ENCODE measurements at places on chromosomes 7 and 10.

- DNase-seq = no peak
Observed at GRCh38 chr10:493391-494148, 195.9 kb downstream of the DIP2C start.

DNA sequence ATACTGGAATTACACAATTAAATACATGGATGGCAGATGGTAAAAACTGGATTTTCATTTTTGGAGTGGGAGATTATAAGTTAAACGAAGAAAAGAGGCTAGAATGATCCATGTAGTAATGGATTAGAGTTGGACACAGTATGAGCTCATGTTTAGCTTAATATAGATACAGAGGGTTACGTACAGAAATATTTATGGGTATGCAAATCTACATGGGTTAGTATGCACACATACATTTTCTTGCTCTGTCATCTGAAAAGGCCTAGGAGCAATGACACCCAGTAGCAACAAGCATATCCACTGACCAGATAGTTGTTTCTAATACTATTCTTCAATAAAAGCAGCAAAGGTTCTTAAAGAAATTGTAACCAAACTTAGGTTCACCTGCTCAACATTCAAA lies 366.4 kb downstream of the SEMA3D start:
- DNase-seq = no peak

DNA sequence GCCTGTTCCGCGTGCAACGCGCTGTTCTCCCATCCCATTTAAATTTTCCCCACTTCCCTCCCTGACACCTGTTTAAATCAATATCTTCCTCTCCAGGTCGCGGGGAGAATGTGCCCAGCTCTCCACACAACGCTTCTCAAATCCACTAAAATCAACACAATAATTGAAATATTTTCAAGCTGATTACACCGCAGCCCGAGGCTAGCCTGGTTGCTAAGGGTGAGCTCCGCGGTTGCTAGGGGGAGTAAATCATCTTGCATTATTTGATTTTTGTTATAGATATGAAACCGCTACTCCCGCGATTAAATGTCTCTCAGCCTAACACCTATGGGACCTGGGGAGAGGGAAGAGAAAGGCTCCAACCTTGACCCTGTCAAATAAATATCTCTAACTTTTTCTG lies 36.2 kb downstream of the UNCX start:
- no peak for DNase-seq

GRCh38 chr7:121153411-121153810 lies 164.9 kb downstream of the CPED1 start:
- DNase-seq = no peak

DNA sequence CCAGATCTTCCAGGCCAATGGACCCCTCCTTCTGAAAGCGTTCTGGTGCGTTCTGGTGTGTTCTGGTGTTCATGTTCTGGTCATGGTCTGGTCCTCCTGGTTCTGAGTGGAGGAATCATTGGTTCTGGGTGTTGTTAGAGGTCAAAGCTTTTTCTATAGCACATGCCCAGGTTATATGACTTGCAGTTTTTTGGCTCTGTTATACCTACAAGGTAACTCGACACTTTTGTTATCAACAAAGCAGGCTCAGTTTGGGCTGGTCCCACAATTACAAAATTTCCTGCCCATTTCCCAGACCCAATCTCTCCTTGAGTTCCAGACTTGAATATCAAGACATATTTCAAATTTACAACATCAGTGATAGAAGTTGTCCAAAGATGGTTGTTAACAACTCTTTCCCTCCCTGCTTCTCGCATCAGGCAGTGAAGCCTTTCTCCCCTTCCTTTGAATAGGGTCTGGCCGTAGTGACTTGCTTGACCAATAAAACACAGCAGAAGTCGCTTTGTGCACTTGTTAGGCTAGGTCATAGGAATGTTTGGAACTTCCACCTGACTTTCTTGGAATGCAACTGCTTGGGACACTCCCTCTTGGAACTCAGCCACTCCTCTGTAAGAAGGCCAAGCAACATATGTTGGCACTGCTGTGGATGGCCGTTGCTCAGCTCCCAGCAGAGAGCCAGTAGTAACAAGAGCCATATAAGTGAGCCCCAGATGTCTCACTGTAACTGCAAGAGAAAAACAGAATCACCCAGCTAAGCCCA lies 83.1 kb upstream of the STEAP1B start:
- peak; percentile 70 for DNase-seq

DNA sequence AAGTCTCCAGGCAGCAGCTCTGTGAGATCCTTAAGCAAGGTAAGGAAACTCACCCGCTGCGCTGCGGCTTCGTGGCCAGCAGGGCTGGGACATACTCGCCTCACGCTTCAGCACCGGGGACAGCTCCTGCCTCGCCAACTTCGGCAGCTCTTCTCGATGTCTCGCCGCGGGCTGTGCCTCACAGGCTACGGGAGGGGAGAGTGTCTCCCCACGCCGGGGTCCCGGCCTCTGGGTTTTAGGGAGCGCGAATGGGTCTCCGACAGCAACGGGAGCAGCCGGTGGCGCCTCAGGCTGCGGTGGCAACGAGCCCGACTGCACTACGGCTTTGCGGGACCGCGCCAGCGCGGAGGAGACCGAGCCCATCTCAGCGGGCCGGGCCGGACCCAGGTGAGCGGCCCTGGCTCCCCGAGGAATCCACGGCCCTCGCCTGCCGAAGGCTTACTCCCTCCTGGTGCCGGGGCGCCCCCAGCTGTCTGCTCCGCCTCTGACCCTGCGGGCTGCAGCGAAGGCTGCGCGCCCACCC lies 62.4 kb downstream of the LSM5 start:
- DNase-seq = peak; percentile 93

DNA sequence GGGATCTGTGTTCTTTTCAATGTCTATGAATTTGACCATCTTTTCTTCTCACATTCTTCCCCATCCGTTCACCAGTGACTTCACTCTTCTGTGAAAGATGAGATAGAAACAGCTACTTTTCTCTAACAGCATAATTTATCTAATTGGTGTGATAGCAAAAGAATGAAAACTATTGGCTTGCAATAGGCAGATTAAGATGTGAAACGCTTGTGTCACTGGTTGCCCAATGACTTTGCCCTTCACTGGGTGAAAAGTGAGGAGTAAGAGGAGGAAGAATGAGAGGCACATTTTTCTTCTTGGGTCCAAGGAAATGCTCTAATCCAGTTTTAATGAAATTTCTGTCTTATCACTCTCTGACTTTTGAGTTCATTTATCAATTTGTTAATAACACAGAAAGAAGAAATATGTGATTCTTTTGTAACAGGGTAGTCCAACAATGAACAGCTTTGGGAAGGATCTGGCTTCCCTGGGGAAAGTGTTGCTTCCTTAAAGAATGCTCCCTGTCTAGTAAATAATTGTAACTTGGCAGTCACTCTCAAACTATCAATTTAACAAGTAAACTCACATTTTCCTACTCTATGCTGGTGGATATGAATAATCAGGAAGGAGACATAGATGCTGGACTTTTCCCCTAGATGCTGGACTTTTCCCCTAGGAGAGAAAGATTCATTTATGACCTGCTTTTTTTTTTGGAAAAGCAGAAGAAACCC lies 35.1 kb downstream of the BET1 start:
- DNase-seq = no peak

- DNase-seq = no peak
Observed at GRCh38 chr10:61142987-61143386, 199.0 kb upstream of the RHOBTB1 start.

GRCh38 chr10:12589291-12589690 lies 239.9 kb downstream of the CAMK1D start:
- DNase-seq = no peak

DNA sequence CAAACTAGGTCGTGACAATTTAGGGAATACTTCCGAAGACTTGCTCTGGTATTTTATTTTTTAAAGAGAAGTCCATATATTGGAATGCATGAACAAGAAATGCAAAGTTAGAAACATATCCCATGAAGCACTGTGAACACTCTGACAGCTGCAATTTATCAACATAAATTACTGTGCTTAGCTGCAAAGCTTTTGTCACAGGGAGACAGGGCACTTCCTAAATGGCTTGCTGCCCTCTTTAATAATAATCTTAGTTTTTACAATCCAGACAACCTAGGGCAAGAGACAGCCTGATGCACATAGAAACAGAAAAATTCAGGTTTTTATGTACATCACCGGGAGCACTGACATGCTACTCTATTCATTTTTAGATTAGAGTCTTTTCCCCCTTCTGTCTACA lies 78.3 kb upstream of the NOBOX start:
- DNase-seq = no peak

- no peak for DNase-seq
Observed at GRCh38 chr10:68517188-68517587, 10.1 kb downstream of the SLC25A16 start.

- DNase-seq = no peak
Observed at GRCh38 chr7:158827411-158828132, 1.7 kb downstream of the ESYT2 start.

DNA sequence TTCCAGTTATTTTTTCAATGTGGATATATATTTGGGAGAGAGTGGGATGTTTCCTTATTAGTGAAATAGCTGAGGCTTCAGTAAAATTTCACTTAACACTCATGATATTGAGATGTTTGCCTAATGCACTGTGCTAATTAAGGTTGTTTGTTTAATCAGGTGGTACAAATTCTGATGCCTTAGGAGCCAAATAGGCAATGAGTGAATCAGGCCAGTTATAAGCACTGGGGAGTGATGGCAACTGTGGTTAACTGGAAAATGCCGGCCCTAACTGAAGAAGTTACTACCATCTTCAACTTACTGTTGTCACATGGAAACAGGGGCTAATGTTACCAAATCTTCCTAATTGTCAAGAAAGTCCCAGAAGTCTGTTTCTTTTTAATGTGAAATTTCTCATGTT lies 32.0 kb downstream of the VCL start:
- no peak for DNase-seq

DNA sequence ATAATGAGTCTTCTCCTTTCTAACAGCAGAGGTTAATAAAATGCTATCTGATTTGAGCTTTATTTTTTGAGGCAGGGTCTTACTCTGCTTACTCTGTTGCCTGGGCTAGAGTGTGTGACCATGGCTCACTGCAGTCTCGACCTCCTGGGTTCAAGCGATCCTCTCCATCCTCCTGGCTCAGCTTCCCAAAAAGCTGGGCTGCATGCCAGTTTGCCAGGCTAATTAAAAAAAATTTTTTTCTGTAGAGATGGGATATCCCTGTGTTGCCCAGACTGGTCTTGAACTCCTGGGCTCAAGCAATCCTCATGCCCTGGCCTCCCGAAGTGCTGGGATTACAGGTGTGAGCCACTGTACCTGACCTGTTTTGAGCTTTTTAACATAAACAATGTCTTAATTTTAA lies 56.7 kb downstream of the SCD start:
- DNase-seq = no peak

All from iPS-NIHi11 (cell line).